ENCODE measurements at places on chromosomes 7 and 10.

DNA sequence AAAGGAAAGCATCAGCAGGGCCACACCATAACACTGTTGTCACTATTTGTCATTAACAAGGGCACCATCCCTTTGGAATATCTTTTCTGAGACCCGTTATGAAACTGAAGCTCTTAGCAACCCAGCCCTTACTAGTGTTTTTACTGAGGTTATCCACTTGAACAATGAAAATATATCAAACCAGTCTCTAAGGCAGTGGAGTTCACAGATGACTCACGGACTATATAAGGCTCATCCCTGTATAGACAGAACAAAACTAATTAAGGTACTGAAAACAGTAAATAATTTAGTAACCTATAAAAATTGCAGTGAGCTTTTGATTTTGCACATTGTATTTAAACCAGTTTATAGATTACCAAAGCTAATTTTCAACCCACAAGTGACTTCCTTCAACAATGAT, 196.0 kb downstream of the ELAPOR2 start:
- no peak for DNase-seq

GRCh38 chr10:6418167-6418566, 161.9 kb downstream of the PRKCQ start:
- DNase-seq, result no peak

DNA sequence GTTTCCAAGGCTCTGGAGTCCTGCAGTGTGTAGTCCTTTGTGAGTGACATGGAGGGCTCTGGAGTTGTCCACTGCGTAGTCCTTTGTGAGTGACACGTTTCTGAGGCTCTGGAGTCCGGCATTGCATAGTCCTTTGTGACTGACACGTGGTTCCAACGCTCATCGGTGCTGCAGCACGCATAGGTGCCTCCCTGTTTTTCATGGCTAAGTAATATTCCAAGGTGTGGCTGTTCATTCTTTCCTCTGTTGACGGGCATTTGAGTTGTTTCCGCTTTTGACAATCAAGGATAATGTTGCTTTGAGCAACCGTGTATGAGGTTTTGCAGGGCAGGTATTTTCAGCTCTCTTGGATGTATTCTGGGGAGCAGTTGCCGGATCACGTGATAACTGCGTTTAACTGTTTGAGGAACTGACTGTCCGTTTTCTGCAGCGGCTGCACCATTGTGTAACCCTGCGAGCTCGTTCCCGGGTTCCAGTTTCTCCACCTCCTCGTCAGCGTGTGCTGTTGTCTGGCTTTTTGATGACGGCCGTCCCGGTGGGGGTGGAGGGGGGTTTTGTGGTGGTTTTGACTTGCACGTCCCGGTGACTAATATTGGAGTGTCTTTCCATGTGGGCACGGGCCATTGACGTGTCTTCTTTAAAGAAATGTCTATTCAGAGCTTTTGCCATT, 21.1 kb downstream of the FAM20C start:
- DNase-seq, result no peak

GRCh38 chr7:29516491-29516890, 47.1 kb upstream of the PRR15 start:
- no peak for DNase-seq

All from K562 (cell line).